ENCODE measurements at places on chromosomes 2 and 18.

GRCh38 chr2:119008108-119008507 lies 66.1 kb downstream of the MARCO start:
- no peak for DNase-seq

- DNase-seq: no peak
Observed at GRCh38 chr2:23409248-23409647, 24.3 kb downstream of the KLHL29 start.

DNA sequence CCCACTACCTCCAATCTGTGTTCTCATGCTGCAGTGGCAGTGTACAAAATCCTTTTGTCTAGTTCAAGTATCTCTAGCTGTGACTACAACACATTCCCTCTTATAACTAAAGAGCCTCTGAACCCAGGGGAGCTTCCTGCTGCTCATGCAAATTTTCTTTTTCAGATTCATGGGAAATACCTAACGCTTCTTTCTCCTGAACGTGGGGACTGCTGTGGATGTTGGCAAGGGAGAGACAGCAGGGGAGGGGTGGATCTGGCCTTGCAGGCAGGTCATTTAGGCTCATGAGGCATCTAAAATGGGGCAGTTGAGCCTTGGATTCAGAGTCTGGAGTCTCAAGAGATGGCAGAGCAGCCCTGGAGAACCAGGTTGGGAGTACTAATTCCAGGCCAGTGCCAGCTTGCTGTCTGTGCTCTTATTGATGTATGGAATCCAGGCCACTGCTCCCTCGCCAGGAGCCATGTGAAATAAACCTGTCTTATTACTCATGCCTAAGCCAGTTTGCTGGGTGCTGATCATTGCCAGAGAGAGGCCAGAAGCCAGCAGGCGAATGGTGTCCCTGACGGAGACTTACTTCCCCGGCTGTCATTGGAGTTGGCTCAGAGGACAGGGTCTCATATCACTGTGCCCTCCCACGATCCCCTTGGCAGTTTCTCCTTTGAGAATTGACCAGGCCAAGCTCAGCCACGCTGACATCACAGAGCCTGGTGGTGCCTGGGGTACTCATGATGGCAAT lies 29.2 kb upstream of the TNP1 start:
- DNase-seq: no peak

DNA sequence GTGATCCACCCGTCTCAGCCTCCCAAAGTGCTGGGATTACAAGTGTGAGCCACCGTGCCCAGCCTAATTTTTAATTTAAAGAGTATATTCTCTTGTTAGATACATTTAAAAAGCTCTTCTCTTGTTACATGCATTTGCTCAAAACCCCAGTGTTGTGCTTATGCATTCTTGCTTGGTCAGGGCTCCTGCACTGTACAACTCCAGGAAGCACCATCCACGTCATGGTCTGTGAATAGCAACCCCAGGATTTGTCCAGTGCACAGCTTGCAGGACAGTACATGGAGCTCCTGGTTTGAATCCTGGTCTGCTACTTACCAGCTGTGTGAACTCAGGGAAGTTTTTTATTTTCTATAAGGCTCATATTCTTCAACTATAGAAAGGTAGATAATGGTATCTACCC lies 80.8 kb downstream of the MDH1 start:
- no peak for DNase-seq

DNA sequence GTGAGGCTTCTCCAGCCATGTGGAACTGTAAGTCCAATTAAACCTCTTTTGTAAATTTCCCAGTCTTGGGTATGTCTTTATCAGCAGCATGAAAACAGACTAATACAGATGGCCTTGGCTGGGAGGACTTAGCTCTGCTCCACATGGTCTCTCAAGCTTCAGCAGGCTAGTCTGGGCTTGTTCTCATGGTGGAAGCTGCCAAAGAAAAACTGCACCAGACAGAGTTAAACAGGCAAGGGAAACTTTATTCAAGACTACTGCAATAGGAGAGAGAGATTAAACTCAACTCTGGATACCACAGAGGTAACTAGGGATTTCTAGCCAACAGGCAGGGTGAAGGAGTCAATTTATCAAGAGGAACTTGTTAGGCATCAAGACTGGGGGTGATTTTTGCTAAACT lies 142.1 kb downstream of the CABLES1 start:
- DNase-seq: no peak

Data from KG1 (cell line).